ENCODE measurements at places on chromosomes 12 and 14.

- peak; percentile 16 for DNase-seq
Measured at GRCh38 chr14:21846227-21846885, 172.7 kb upstream of the OR4E1 start.

- DNase-seq: peak; percentile 62
Measured at GRCh38 chr12:109715310-109716091, 1.9 kb downstream of the FAM222A start.

GRCh38 chr12:112087055-112087850 lies 21.3 kb downstream of the NAA25 start:
- no peak for DNase-seq

DNA sequence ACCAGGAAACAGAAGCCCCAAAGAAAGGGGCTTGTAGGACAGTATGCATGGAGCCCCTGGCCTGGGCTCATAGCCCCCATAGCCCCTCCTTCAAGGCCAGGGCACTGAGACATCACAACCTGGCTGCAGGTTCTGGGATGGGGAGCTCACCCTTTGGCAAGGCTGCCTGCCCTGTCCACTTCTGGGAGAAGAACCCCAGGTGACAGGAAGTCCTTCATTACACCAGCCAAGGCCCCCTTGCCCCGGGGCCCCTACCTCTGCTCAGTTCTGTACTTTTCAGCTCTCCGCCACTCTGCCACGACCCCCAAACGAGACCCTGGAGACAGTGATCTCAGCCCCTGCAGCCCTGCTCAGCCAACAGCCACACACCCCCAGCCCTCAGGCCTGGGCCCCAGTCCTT lies 223.2 kb upstream of the RTL1 start:
- DNase-seq: peak; percentile 17

- DNase-seq: no peak
Measured at GRCh38 chr12:1989111-1989510, 15.1 kb downstream of the DCP1B start.

GRCh38 chr12:101923045-101923718 lies 45.8 kb downstream of the DRAM1 start:
- no peak for DNase-seq

DNA sequence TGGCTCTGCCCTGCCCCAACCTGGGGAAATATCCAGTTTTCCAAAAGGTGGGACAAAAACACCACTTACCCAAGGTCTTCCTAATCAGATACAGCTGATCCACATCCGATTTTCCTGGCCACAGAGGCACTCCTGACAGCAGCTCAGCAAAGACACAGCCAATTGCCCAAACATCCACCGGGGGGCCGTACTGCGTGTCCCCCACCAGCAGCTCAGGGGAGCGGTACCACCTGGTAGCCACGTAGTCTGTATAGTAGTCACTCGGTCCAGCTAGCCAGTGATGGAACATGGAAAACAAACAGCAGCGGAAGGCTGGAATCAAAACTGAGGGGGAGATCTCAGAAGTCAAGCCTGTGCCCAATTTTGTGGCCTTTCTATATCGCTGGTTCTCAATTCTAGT lies 28.8 kb downstream of the DMAC2L start:
- DNase-seq: no peak

GRCh38 chr12:122304924-122305323 lies 38.6 kb upstream of the VPS33A start:
- DNase-seq: no peak

- peak; percentile 18 for DNase-seq
Measured at GRCh38 chr12:58712976-58713375, 207.3 kb downstream of the LRIG3 start.

GRCh38 chr14:56886471-56887062 lies 76.3 kb upstream of the OTX2 start:
- no peak for DNase-seq

- DNase-seq: no peak
Measured at GRCh38 chr14:89167705-89168104, 249.3 kb downstream of the FOXN3 start.

- peak; percentile 41 for DNase-seq
Measured at GRCh38 chr12:32558903-32559302, 120.2 kb upstream of the DNM1L start.

DNA sequence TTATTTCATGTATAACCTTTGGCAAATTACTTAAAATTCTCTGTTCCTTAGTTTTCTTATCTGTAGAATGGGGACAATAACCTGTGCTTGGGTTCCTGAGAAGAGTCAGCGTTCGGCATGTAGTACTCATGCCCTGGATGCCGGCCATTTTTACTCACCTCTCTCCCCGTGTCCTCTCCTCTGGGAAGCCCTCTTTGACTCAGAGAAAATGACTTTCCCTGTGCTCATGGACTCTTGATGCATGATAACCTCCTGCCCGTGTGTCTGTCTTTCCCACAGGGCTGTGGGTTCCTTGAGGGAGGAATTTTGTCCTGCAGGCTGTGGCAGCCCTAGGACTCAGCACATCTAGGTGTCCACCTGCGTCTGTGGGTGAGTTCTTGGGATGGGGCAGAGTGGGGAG lies 5.8 kb upstream of the C1RL start:
- no peak for DNase-seq

DNA sequence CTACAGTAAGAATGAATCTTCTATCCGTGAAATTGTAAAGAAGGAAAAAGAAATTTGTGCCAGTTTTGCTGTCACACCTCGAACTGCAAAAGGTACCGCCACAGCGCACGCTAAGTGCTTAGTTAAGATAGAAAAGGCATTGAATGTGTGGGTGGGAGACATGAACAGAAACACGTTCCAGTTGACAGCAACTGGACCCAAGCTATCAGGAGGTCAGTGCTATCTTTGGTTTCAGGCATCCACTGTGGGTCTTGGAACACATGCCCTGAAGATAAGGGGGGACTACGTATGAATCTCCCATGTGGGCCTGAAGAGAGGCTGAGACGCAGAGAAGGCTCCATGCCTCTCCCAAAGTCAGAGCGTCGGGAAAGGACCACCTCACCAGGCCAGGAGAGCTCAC lies 9.8 kb downstream of the IFFO1 start:
- no peak for DNase-seq

GRCh38 chr12:77891518-77892147 lies 60.9 kb downstream of the NAV3 start:
- no peak for DNase-seq

GRCh38 chr12:91180582-91181395 lies 1.8 kb downstream of the DCN start:
- DNase-seq: no peak

DNA sequence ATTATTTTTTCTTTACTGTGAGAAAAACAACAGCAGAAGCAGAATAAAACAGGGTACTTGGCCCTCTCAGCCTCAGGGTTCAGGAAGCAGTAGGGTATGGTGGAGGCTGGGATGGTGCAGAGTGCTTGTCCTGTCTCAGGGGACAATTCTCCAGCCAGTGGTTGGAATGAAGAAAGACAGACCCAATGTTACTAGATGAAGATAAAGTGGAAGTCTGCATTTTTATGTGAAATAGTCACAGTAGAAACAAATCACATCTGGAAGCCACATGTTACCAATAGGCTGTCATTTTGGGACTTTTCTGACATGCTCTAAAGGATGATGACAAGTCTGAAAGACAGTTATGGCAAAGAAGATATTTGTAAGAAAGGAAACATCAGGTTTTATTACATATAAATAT lies 32.3 kb downstream of the PROX2 start:
- DNase-seq: no peak

DNA sequence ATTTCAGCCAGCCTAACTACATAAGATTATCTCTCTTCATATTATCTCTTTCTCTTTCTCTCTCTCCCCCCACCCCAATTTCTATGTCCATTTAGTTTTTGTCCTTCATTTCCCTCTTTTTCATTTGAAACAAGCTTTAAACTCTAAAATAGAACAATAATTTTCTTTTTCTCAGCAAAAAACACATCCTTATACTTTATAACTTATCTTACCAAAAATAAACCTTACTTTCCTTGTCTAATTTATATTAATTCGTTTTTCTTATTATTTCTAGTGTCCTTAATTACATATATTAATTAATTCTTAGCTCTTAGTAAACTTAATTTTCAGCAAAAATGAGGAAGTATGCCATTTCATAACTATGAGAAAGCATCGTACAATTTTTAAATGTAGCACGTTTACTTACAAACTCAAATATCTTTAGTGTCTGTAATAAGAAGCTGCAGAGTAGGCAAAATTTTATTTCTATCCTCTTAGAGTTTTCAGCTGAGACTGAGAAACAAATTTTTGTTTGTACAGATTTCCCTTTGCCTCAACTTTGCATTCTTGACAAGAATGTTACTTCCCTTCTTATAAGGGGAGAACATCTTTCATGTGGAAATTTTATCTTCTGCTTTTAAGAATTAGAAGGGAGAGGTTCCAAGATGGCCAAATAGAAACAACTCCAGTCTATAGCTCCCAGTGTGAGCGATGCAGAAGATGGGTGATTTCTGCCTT lies 65.1 kb upstream of the ST8SIA1 start:
- no peak for DNase-seq

DNA sequence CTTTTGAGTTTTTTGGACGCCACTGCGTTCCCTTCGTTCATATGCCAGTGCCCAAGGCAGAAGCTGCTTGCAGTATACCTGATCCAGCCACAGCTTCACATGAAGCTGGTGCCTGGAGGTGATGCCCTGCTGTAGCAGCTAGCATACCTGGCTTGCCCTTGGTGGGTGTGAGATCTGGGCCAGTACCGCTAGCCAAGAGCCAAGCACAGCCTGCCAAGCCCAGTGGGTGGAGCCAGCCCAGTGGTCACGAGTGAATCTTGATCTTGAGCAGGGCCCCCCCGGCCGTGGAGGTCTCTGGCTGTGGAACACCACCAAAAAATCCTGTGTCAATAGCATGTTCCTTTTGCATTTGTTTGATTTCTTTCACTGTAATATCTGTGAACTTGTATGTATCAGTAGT lies 7.3 kb upstream of the M6PR start:
- DNase-seq: no peak

- DNase-seq: no peak
Measured at GRCh38 chr12:69196302-69197288, 42.8 kb upstream of the CPSF6 start.

DNA sequence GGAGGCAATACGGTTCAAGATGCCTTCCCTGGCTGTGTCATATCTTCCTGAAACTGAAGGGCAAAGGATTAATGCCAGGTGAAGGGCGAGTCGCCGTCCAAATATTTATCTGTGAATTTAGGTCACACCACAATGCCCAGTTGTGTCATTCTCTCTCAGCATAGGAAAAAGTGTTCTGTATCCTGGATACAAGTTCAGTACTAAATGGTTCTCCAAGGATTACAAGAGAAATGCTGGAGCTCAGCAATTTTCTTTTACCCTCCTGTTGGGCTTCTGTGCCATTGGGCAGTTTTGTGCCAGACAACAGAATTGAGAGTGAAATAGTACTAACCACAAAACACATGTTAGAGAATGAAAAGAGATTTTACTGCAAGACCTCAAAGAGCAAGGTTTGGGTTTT lies 493.9 kb downstream of the EGLN3 start:
- DNase-seq: no peak

- DNase-seq: no peak
Measured at GRCh38 chr14:96792003-96792402, 5.2 kb upstream of the VRK1 start.

- no peak for DNase-seq
Measured at GRCh38 chr12:67239061-67239460, 30.1 kb upstream of the CAND1 start.

DNA sequence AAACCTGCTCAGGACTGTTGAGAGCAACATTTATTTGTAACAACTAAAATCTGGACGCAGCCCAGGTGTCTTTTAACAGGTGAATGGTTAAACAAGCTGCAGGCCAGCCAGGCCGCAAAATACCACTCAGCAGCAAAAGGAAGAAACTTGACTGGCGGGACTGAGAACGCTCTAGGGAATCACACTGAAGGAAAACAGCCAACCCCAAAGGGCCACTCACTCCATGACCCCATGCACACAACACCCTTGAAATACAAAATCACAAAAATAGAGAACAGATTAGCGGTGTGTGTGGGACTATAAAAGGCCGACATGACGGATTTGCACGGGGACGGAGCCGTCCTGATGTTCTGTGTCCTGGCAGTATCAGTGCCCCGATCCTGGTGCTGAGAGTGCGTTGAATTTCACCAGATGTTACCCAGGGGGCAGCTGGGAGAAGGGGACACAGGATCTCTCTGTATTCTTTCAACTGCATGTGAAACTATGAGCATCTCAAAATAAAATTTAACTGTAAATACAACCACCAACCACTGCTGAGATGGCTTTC lies 23.0 kb downstream of the VPS37B start:
- peak; percentile 44 for DNase-seq

DNA sequence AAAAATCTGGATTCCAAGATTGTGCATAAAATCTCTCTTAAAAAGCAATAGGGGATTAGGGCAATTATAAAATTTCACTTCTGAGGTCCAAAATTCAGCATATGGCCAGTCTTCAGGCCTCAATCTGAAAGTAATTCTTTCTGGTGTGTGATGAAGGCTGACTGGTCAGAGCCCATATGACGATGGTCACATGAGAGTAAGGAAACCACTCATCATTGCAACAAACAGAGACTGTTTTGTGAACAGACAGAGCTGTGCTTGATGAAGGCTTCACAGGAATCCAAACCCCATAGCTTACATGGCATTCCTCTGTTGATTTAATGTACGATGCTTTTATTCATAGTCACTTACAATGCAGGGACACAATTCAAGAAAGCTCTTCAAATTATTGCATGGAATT lies 238.1 kb downstream of the APAF1 start:
- DNase-seq: no peak

GRCh38 chr14:54781961-54782750 lies 120.5 kb downstream of the GCH1 start:
- no peak for DNase-seq

- no peak for DNase-seq
Measured at GRCh38 chr14:37819155-37820015, 224.0 kb downstream of the TTC6 start.

DNA sequence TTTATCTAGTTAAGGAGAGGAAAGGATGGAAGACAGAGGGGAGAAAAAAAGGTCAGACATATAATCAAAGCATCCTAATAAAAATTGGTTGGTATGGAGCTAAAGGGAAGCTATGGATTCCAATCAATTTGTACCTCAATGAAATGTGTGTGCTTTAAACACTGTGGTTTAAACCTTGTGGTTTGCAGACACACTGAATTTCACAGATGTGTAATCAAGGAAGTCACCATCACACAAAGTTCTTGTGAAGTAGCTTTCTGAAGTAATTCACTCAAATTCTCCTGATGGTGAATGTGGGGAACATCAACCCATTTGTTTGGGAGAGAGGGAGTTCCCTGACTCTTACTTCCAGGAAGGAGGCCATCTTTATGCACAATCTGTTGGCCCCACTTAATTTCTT lies 243.3 kb upstream of the KRR1 start:
- no peak for DNase-seq

GRCh38 chr12:72323881-72324280 lies 51.7 kb downstream of the TRHDE start:
- no peak for DNase-seq

DNA sequence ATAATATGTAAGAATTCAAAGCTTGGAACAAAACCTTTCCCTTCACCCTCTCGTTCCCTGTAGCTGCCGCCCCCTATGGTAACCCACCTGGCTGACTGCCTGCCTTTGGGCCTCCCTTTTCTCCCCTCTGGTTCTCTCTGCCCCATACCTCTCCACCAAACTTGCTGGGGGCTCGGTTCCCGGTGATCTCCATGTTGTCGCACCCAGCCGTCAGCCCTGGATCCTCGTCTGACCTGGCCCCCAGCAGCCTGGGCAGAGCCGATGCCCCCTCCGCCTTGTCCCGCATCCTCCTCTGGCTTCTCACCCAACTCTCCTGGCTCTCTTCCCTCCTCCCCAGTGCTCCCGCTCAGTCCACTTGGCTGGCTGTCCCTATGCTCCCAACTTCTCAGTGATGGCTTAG lies 4.5 kb downstream of the CYP46A1 start:
- no peak for DNase-seq

- DNase-seq: no peak
Measured at GRCh38 chr12:6932766-6933165, 5.0 kb downstream of the ATN1 start.

- DNase-seq: no peak
Measured at GRCh38 chr12:122842505-122843405, 7.5 kb downstream of the HIP1R start.
